ENCODE measurements at places on chromosomes 4 and X.

DNA sequence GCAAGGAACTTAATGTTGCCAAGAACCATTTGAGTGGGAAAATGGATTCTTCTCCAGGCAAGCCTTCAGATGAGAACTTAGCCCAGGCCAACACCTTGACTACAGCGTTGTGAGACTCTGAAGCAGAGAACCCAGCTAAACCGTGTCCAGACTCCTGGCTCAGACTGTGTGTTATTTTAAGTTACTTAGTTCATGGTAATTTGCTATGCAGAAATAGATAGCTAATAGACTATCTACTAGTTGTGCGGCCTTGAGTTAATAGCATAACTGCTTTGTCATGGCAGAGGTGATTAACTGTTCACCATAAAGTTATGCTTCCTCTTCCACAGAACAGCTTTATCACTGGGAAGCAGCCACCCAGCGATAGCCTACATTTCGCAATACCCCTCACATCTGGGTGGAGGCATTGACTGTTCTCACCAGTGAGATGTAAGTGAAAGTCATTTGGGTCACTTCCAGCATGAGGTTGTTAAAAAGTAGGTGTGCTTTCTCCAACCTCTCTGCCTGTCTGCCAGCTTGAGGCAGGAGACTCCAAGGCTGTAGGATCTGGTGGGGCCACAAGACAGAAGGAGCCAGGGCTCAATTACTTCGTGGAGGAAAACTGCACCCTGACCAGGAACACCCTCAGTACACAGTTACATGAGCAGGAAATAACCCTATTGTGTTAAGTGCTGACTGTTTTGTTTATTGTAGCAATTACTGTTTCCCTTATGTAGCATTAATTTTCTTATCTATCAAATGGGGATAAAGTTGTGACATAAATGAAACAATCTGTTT lies 94.2 kb downstream of the GPAT3 start:
- no peak for DNase-seq

DNA sequence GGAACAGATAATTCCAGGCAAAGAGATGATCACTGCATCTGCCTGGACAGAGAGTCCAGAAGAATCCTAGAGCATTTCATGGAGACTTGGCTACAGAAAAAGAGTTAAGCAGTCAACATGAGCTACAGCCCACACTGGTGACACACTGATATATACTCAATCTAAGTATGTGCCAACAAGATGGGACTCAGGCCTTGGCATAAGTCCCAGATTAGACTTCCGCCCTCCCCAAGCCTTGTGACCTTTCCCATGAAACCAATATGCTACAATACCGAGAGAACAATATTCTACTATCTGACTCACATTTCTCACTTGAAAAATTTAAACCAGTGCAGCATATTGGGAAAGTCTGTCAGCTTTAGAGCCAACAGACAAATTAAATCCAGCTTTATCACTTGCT lies 65.7 kb upstream of the SLITRK2 start:
- DNase-seq, result no peak

DNA sequence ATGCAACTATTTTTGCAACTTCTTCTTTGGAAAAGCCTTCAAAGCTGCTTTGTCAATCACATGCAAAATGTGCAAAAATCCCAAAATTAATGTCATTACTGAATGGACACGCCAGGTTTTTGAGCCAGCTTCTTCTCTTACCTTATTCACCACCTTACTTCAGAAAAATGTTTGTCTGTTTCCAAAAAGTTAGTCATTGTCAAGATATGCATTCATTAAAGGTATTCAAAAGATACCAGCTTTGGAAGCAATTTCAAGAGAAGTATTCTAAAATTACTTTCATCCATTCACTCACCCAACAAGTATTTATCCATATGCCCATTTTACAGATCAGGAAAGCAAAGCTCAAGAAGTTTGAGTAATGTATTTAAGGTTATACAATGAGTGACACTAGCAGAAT lies 2.3 kb upstream of the SEPSECS start:
- no peak for DNase-seq

GRCh38 chr4:39480902-39481695 lies 22.2 kb downstream of the LIAS start:
- DNase-seq, result no peak

GRCh38 chr4:52877694-52878093 lies 15.6 kb downstream of the RASL11B start:
- peak; percentile 85 for DNase-seq

Measured in endodermal cell (in vitro differentiated cells).